ENCODE measurements at places on chromosomes 7 and 10. TPM values are rescaled to one million over a fixed set of nuclear protein-coding genes. Genes with fewer than 3 reads are reported as not detected.

DNA sequence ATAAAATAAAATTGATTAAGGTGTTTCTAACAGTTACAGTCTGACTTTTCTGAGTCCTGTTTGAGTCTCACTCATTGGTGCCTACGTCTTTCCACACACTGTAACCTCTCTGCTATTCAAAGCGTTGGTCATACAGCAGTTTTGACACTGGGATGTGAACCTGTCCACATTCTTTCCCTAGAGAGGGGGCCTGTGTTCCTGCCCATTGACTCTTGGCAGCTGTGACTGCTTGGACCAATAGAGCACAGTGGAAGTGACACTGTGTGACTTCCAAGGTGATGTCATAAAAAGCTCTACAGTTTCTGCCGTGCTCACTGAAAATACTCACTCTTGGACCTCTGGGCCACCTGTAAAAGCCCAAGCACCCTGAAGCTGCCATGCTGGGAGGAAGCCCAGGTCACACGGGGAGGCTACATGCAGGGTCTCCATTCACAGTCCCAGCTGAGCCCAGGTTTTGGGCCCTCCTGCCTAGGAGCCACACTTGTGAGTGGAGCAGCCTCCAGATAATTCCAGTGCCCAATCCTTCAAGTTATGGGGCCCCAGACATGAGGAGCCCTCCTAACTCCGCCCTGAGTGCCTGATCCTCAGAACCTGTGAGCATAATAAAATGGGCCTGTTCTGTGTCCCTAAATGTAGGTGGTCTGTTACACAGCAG lies 704 bp upstream of the ANTXRL start:
- peak; percentile 47 for DNase-seq

GJC3 gene
- not detected for total RNA-seq

DNA sequence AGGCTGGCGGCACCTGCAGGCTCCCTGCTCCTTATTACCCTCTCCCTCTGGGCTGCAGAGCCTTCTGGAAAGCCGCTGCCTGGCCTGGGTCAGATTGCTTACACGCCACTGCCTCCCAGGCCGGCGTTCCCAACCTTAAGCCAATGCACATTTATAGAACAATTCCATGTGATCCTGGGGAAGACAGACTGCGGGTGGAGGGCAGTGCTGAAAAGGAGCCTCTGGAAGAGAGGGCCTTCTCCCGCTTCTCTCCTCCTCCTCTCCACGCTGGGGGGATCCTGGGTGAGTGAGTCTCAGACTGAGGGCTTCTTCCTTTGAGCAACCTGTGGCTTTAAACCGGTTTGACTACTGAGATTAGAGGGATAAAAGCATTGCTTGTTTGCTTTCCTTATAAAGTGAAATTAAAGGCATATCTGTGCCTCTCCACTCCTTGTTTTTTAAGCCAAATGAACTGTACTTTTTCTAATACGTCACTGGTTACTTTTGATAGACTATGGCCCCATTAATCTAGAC lies 5.5 kb downstream of the TACC2 start:
- peak; percentile 66 for DNase-seq

DNA sequence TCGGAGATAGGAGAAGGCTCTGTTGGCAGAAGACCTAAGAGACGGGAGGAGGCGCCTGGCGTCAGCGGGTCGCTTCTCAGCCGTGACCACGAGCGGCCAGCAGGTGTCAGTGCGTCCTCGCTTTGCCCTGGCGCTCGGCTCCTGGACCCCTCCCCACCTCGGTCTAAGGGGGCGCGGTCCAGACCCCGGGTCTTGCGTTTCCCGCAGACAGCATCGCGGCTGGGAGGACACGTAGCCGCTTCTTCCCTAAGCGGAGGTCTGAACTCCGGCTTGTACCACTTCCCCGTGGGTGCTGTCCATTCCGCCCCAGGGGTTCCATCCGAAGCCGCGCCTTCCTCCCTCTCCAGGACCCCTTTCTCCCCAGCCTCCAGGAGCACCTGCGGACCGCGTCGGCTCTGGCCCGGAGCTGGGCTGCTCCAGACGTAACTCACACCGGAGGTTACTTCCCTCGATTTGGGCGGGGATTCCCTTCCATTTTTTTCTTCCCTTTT lies 593 bp upstream of the ADRA2A start:
- DNase-seq = peak; percentile 71

DNA sequence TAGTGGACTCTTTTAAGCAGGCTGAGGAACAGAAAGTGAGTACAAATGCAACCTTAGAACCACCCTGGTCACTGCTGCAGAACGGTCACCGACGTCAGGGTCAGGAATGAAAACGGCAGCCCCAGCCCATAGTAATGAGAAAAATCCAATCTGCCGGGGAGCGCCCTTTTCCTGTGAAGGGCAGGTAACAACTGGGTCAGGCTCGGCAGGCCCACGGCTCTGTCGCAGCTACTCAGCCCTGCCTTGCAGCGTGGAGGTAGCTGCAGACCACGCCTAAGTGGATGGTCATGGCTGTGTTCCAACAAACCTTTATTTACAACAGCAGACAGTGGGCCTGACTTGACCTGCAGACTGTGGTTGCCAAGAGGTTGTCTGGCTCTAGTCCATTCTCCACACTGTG lies 563.2 kb downstream of the DNAJB6 start:
- no peak for DNase-seq

DNA sequence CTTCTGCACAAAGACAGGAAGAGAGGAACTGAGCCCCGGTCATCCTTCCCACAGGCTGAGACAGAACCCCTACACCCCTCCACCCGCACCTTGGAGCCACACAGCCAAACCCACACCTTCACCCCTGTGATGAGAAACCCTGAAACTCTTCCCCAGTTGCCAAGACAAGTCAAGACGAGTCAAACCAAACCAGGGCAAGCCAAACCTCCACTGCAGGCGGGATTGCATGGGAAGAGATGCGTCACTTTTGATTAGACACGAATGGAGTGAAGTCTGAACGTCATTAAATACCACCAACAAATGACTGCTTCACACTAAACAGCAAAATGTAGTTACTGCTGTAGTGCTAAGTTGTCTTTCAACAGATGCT lies 73.8 kb downstream of the PRPF18 start:
- DNase-seq = no peak

- DNase-seq = no peak
These were observed 29.3 kb downstream of the ARL4A start for GRCh38 chr7:12716722-12717121.

DNA sequence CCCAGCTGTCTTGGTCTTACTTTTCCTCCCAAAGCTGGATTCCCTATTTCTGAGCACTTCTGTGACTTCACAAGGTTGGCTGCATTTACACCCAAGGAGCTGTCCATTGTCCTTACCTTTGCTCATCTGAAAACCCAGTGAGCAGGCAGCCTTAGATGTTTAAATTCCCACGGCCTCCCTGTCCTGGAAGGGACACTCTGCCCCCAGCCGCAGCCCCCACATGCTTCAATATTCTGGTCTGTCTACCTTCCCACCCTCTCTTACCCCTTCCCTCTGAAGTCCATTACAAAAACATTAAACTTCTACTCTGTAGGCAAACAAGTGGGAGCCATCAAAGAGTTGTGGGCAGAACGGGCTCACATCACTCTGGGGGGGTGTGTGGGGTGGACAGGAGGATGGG lies 73.8 kb upstream of the EFCAB10 start:
- no peak for DNase-seq

OR9A2 gene
- not detected for total RNA-seq

- no peak for DNase-seq
These were observed 57.0 kb downstream of the DNAJC12 start for GRCh38 chr10:67780759-67781538.

ANKRD30A gene
- total RNA-seq = not detected

DNA sequence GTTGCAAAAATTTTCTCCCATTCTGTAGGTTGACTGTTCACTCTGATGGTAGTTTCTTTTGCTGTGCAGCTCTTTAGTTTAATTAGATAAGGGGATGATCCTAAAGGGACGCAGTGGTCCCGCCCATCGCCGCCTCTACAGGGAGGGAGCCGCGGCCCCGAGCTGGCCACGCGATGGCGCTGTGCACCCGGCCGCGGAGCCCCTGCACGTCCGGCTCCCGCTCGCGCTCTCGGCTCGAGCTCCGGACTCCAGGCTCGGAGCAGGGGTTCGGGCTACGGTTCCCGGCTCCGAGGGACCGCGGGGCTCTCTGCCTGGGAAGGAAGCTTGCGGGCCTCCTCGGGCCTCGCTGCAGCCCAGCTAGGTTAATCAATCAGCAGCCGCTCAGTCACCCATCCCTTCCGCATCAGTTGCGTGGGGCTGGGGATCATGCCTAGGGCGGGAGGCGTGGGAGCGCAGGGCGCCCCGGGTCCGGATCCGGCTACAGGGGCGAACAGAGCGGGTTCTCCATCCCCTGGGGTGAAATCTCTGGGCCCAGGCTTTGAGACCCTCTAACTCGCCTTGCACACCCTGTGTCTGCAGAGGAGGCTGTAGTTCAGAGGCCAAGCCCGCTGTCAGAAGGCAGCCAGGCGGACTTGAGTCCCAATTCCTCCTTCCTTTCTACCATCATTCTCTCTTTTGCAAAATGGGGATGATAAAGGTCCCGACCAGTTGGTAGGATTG lies 97.9 kb downstream of the WDR11 start:
- peak; percentile 91 for DNase-seq

- no peak for DNase-seq
These were observed 181.1 kb upstream of the IMMP2L start for GRCh38 chr7:111743244-111743847.

DNA sequence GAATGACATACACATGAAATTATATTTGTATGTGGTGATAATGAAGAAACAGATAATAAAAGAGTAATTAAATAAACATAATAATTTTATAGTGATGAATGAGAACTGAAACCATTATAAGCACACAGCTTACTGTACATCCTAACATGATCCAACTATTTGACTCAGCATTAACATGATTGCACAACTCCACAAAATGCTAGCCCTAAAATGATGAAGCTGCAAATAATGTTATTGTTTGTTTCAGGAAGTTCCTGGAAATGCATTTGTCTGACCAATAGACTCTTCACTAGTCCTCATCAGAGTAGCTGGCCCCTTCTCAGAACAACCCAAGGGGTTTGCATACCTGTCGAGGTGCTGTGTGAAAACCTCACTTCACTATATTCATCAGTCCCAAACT lies 115.5 kb downstream of the RTKN2 start:
- DNase-seq = no peak

EGFR gene
- 72.4 TPM for total RNA-seq

SPDYE2 gene
- not detected for total RNA-seq

DNA sequence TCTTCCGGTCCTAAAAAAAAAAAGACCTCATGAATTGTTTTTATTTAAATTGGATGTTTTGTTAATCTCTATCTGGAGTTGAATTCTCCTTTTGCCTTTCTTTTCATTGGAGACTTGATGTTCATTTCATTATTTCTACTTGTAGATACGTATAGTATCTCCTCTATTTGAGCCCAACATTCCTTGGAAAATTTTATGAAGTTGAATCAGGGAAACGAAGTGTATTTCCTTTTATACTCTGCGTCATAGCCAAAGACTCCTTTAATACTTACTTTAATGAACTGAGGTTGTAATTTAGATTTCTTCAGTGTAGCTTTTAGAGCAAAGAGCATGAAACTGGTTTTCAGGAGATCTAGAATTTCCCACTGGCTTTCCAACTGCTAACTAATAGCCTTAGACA lies 132.4 kb downstream of the KIAA1217 start:
- no peak for DNase-seq

COL13A1 gene
- total RNA-seq = 9.3 TPM

DNA sequence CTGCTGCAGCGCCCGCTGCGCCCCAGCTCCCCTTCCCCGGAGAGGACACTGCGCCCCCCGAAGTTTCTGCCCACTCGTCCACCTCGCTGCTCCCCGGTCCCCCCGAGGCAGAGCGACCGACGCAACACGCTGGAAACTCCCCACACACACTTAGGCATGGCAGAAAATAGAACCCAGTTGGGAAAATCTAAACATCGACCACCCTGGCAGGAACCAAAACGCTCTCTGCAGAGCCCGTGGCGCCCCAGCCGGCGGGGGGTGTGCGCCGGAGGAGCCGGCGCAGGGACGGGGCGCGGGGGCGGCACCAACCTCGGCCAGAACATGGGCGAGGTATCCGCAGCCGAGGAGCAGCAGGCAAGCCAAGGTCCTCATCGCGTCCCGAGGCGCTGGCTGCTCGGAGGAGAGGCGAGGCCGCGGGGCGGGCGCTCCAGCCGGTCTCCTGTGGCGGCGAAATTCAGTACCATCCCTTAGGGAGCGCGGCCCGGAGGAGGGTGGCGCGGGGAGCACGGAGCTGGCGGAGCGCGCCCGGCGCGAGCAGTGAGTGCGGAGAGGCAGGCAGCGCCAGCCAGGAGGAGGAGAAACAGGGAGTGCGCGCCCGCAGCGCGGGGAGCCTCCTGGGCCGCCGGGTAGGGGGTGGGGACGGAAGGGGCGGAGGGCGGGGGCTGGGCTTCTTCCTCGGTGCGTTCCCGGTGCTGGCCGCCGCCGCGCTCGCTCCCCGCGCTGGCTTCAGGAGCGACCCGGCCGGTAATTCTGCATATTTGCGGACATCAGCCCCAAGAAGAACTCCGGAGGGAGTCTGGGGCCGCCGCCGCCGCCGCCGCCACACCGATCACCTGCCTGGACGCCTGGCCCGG lies 789 bp downstream of the PDGFA start:
- DNase-seq = peak; percentile 94

CNTNAP2 gene
- total RNA-seq = not detected
